ENCODE measurements at places on chromosomes 6 and 20.

GRCh38 chr20:56865055-56865454, 235.9 kb downstream of the TFAP2C start:
- no peak for DNase-seq

GRCh38 chr6:13425943-13426931, 61.2 kb downstream of the GFOD1 start:
- DNase-seq: no peak

DNA sequence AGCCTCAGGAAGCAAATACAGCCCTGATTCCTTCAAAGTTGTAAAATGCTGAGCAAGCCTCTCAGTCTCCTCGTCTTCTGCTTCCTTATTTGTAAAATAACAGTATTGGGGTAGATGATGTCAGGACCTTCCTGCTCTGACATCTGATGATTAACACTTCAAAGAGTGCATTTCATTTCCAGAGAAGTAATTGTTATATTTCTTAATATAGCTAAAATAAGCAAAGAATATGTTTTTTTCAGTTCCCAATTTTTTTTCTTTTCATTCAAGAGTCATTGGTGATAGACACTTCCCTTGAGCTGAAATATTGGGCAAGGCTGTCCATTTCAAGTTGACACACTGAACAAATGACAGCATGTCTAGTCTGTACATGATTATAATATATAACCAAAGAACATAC, 53.4 kb downstream of the SLX4IP start:
- no peak for DNase-seq

GRCh38 chr6:118171852-118172251, 264.8 kb downstream of the SLC35F1 start:
- DNase-seq: no peak

DNA sequence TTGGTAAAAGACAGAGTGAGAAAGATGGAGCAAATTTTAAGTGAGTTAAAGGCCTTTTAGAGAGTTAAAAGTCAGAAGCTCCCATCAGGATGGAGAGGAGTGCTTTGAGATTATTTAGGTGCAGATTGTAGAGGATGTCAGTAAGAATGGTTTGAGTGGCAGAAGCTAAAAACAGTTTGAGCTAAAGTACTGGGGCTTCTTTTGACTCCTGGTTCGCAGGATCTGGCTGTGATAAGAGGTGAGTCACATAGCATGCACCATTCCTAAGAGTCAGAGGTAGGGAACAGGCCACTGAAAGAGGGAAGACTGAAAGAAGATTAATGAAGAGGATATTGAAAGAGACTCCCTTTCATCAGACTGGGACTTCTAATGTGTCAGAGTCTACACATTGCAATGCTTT, 1047.9 kb upstream of the MAP3K7 start:
- no peak for DNase-seq

- DNase-seq: no peak
Observed at GRCh38 chr6:14642842-14643241, 525.3 kb downstream of the CD83 start.

GRCh38 chr20:48880981-48881657, 40.4 kb upstream of the ARFGEF2 start:
- no peak for DNase-seq

GRCh38 chr6:36967301-36967700, 12.8 kb downstream of the PI16 start:
- no peak for DNase-seq

- DNase-seq: no peak
Observed at GRCh38 chr6:158417760-158418098, 105.5 kb downstream of the TULP4 start.

DNA sequence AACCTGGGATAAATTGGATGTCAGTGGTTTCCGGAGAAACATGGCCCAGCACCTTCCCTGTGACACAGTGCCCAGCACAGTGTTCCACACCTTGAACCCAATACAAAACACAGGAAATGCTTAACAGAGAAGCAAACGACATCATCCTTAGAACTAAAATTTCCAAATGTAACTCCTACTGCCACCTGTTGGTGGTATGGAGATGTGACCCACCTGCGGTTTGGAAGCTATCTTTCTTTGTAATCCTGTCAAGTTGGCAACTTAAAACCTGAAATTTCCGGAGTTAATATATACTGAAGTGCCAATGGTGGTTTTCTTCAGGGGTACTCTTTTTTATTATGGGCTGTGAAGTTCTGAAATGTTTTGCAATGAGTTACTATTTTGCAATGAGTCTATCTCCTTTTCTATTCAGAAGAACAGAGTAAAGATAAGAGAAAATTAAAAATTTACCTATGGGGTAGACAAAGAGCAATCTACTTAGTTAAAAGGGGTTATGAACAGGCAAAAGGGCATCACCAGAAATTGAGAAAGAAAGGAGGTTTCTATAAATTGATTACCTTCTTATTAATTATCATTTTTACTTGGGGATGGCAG, 658.8 kb downstream of the PTPRT start:
- peak; percentile 17 for DNase-seq

- DNase-seq: no peak
Observed at GRCh38 chr20:24004471-24004870, 15.9 kb upstream of the GGTLC1 start.

GRCh38 chr6:163284151-163284550, 130.4 kb upstream of the QKI start:
- no peak for DNase-seq

DNA sequence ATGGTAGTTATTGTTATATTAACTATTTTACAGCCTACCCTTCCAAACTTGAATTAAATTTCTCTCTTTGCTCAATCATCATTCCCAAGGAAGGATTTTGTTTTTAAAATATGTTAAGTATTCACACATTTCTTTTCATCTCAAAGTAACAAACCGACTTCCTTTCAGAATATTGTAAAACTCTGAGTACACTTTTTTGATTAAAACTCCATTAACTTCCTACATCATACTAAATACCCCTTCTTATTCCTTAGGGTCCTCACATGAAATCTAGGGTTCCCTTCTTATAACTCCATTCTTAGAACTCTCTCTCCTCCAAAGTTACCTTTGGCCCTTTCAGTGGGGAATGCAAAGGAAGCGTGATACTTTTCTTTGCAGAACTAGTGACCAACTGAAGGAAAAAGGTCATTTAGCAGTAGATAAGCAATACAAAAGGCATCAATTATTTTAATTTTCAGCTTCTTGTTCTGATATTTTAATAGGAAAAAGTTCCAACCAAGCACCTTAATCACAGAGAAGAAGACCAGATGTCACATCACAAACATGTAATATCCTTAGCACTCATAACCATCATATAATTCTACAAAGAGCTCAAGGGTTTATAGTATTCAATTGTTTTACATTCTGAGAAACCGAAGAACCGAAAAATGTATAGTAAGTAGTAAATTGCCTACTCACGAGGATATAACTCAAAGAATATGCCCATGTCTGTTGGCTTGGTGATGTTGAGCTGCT, 494 bp downstream of the RHAG start:
- no peak for DNase-seq

DNA sequence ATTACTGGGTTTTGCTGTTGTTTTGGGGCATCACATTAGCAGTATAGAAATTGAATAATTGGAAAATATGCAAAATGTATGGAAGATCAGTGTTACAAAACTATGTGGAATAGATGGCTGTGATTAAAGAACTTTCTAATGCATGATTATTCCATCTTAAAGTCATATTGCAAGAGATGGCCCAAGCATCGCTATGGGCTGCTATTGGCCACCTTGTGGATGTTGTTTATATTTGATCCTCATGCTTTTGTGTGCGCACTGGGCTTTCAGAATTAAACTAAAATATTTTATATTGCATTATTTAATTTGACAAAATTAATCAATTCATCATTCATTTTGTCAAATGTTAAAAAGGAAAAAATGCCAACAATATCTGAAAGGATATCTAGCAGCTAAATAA, 16.1 kb upstream of the HMGN3 start:
- no peak for DNase-seq

- DNase-seq: no peak
Observed at GRCh38 chr20:1632178-1632577, 12.4 kb upstream of the SIRPB1 start.

GRCh38 chr6:87661016-87661415, 41.0 kb downstream of the AKIRIN2 start:
- DNase-seq: no peak

- no peak for DNase-seq
Observed at GRCh38 chr20:24950836-24951525, 1.9 kb downstream of the CST7 start.

DNA sequence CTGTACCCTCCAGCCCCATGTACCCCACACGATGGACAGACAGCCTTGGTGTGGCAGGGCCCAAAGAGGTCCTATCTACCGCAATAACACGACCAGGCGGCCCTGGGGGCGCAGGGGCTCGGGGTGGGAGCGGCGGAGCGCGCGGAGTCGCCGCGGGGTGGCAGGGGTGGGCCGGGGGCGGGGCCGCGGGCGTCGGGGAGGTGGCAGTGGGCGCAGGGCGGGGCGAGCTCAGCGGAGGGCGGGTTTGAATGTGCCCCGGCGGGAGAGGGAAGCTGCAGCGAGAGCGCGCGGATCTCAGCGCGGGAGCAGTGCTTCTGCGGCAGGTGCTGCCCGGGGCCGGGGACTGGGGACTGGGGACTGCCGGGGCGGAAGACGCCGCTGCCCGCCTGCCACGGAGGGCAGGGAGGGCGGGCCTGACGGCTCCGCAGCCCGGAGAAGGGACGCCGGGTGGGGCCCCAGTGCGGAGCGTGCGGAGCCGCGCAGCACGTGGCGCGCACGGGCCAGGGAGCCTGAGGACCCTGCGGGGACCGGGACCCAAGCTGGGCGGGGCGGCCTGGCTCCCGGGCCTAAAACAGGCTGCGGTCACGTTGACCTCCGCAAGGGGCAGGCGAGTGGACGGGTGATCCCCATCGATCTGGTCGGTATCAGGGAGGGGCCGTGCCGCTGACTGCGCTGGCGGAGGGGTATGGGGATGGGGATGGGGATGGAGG, at the start of gene SLC29A1:
TSS of gene SLC29A1 (plus strand) at position 277 of the 710 bp plus-strand sequence. CDS start 3,719 bp downstream, outside the sequence.
- DNase-seq: peak; percentile 66

DNA sequence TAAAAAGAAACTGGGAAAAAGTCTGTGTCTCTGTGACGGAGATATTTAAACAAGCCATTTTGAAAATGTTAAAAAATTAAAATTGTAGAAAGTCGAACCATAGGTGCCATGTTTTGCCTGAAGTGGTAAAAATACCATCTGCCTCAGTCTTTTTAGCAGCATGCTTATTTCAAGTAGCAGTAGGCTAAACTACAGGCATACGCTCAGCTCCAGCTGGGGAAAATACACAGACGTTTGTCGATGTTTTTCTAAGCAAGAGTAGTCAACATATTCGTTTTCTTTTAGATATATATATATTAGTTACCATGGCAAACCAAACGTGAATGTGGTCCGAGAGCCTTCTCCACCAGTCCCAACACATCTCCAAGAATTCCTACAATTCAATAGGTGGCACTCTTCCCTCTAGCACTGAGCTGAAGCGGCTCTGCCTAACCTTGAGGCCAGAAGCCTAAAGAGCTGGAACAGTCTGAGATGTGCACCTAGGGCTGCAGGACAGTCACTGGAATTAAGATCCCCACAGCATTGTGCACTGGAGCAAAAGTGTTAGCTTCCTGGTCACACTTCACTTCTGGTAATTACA, 70.2 kb upstream of the BEND3 start:
- DNase-seq: peak; percentile 9

GRCh38 chr6:159996087-159996622, 27.3 kb downstream of the IGF2R start:
- DNase-seq: no peak

GRCh38 chr6:159969204-159969912, 476 bp downstream of the IGF2R start:
- DNase-seq: no peak

DNA sequence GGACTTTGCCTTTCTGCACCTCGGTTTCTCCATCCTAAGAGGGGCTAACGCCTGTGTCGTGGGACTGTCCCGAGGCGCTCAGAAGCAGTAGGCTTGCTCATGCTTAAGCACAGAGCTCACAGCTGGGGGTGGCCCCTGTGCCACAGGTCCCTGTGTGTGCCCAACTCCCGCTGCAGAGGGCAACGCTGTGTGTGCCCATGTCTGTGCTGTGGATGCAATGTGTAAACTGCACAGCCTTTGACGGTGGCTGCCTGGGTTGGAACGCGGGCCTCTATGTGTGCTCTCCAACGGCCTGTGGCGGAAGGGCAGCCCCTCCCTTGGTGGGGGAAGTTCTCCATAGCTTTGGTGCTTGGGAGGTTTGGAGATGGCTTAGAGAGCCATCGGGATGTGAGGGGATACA, 10.7 kb upstream of the GATA5 start:
- no peak for DNase-seq

DNA sequence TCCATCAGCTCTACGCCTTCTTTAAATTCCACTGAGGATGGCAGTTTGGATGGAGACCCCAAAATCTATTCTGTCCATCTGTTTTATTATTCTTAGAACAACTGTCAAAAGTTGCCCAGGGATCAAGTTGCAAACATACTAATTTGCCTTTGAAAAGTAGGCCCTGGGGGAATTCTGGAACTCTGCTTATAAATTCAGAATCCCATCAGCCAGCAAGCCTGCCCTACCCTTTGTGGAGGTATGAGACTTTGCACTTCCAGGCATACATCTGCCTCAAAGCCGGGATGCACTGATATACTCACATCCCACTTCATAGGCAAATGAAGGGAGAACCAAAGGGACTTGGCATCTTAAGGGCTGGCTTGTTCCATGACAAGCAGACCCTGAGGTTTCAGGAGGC, 93.6 kb downstream of the INSM1 start:
- no peak for DNase-seq

DNA sequence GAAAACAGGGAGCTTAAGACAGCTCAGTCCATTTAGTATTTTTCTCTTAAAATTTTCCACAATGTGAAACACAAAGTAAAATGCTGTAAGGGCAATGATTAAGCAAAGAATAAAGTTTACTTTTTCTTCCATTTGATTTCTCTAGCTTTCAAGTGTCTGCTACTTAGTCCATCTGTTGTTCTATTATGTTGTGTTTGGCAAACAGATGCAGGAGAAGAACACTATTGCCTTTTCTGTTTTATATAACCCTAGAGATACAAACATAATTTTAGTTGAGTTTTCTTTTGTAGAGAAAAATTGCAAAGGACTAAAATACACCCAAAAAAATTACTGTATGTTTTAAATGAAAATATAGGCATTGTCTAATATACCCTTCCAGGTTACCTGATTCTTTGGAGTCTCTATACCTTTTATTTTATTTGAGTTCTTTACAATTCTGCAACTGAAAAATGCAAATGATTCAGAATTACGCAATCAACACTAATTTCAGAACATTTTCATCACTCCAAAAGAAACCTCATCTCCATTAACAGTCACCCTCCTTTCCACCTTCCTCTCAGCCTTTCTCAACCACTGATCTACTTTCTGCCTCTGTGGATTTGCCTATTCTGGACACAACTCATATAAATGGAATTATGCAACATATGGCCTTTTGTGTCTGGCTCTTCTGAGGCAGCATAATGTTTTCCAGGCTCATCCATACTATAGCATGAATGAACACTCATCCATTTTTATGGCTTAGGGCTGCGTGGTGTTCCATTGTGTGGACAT, 96.9 kb downstream of the MKKS start:
- no peak for DNase-seq

GRCh38 chr6:37202788-37203491, 33.0 kb downstream of the PIM1 start:
- DNase-seq: no peak

- peak; percentile 44 for DNase-seq
Observed at GRCh38 chr6:68778356-68779020, 143.4 kb downstream of the ADGRB3 start.
